T-helper 1 cell treated with Interleukin-12 subunit alpha and Interleukin-12 subunit beta and Interleukin-4 antibody, amounts not matched to agents 30 ng/mL and 1 ng/mL, for 36 hours (primary cell): ENCODE measurements at places on chromosomes 16 and 17. TPM values are rescaled to one million over a fixed set of nuclear protein-coding genes. Genes with fewer than 3 reads are reported as not detected.

ABCA8 gene
- not detected in 2 replicates for total RNA-seq

SEPTIN12 gene
- not detected in 2 replicates for total RNA-seq

AOC2 gene
- 2.6 TPM in 2 replicates for total RNA-seq

PABPN1L gene
- total RNA-seq: not detected in 2 replicates

ST6GALNAC2 gene
- not detected in 2 replicates for total RNA-seq

SNX20 gene
- 92.3 and 93.0 TPM in 2 replicates for total RNA-seq

HS3ST6 gene
- total RNA-seq: not detected in 2 replicates

ZNF598 gene
- 71.1 and 73.9 TPM in 2 replicates for total RNA-seq
